ENCODE measurements at places on chromosomes 12 and 14.

DNA sequence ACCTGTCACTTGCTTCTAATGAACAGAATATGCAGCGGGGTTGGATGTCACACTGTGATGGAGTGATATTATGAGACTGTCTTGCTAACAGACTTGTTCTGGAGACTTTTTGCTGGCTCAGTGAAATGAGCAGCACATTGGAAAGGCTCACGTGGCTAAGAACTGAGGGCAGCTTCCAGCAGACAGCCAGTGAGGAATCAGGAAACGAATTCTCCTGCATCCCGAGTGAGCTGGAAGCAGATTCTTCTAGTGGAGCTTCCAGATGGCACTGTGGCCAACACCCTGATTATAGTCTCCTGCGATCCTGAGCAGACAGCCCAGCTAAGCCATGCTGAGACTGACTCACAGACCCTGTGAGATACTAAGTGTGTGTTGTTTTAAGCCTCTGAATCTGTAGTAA, 16.1 kb upstream of the TSPAN9 start:
- DNase-seq, result peak; percentile 79

GRCh38 chr14:30849354-30849753, 25.0 kb upstream of the COCH start:
- DNase-seq, result no peak

- peak; percentile 54 for DNase-seq
Measured at GRCh38 chr12:100610666-100611430, 37.4 kb downstream of the GAS2L3 start.

DNA sequence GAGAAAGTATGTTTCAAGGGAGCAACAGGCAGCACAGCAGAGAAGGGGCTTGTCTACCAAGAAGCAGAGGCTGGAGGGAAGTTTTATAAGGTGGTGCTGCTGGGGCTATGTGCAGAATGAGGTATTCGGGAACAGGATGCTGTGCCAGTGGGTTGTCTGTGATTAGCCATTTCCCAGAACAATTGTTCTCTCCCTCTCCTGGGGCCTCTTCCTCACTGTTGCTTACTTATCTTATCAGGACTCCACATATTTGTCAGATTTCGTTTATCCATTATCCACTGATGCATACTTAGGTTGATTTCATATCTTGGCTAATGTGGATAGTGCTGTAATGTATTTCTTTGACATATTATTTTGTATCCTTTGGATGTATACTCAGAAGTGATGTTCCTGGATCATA, 195.1 kb upstream of the RTL1 start:
- DNase-seq, result no peak

GRCh38 chr14:79544698-79545070, 666.6 kb downstream of the DIO2 start:
- peak; percentile 92 for DNase-seq

- peak; percentile 48 for DNase-seq
Measured at GRCh38 chr14:73712071-73712506, 2.1 kb downstream of the PNMA1 start.

DNA sequence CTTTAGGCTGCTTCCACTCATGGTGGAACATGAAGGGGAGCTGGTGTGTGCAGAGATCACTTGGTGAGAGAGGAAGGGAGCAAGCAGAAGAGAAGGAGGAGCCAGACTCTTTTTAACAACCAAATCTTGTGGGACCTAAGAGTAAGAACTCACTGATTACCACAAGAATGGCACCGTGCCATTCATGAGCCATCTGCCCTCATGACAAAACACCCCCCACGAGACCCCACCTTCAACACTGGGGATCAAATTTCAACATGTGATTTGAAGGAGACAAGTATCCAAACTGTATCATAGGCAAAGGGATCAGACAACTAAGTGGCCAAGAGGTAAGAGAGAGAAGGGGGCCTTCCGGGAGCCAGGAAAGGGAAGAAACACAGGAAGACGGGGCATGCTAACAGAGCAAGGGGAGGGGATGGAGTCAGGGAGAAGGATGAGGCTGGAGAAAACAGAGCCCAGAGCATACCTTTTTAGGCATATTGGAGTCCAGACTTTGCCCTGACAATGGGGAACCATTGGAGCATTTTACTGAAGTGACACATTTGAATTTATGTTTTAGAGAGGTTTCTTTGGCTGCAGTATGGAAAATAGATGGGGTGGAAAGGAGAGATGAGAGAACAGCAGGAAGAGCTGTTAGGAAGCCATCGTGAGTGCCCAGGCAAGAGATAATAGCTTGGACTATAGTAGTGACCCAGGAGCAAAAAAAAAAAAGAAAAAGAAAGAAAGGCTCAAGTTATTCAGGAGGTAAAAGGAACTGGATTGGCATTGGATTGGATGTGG, 204.4 kb upstream of the NUDT4 start:
- DNase-seq, result peak; percentile 64

GRCh38 chr12:95169368-95169767, 47.9 kb downstream of the FGD6 start:
- peak; percentile 85 for DNase-seq
